Left forelimb (tissue), 1 donor: ENCODE measurements at places on chromosomes 7 and 10.

DNA sequence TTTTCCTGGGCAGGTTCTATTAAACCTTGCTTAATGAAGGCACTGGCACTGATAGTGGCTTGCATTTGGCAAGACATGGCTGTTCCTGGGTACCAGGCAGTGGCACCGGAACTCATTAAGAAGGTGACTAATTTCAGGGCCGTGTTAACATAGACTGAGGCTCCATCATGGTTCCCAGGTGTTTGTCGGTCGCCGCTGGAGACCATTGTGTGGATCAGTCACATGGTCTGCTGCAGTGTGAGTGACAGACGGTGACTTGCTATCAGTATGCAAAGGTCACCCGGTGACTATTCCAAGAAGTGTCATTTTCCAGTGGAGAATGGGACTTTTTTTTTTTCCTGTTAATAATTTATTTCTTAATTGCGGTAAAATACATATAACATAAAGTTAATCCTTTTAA lies 106.3 kb downstream of the INSYN2A start:
- no peak for DNase-seq

DNA sequence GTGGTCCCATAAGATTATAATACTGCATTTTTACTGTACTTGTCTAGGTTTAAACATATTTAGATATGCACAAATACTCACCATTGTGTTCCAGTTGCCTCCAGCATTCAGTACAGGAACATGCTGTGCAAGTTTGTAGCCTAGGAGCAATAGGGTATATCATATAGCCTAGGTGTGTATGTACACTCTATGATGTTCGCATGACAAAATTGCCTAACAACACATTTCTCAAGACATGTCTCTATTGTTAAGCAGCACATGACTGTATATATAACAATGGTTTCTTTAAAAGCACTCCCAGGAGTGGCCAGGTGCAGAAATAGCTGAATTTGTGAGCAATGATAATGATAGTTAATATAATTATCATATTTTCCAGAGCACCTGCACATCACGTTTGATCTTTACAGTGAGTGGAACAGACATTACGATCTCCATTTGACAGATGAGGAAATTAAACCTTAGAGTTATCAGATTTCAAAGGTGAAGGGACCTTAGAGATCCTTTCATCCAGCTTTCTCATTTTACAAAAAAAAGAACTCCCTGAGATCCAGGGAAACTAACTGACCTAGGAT lies 99.2 kb upstream of the PDCD4 start:
- DNase-seq, result no peak

GRCh38 chr10:125756196-125756595 lies 19.4 kb downstream of the MMP21 start:
- DNase-seq, result no peak

DNA sequence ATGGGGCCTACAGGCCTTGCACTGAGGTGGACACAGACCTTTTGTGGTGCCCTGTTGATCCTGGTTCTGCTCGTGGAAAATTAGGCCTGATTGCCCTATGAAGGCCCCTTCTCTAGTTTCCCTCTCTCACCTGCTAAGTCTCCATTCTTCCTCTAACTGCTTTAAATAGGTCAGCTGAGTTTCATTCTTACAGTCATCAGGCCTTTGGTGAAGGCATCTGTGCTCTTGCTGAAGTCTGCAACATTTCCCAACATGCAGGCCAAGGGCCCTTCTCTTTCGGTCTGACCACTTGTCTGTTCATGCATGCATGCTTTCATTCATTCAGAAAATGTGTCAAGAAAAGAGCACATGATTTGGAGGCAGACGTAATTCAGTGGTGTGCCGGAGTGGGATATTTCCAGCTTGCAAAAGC lies 244.0 kb downstream of the BUB3 start:
- no peak for DNase-seq
